ENCODE measurements at places on chromosomes 11 and 22.

DNA sequence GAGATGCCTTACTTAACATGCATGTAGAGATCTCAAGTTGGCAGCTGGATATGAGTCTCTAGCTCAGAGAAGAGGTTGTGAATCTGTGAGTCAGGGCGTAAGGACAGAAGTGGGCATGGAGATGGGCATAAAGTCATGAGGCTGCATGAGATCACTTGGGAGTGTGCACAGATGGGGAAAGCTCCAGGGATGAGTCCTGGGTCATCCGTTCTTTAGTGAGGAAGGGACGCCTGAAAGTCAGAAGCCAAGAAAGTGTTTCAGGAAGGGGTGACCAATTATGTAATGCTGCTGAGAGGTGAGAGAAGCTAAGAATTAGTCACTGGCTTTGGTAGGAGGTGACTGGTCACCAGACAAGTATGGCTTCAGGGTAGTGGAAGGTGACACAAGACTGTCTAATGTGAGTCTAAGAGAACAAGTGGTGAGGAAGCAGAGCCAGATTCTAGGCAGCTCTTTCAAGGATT, 6.7 kb downstream of the ACP2 start:
- no peak for DNase-seq

DNA sequence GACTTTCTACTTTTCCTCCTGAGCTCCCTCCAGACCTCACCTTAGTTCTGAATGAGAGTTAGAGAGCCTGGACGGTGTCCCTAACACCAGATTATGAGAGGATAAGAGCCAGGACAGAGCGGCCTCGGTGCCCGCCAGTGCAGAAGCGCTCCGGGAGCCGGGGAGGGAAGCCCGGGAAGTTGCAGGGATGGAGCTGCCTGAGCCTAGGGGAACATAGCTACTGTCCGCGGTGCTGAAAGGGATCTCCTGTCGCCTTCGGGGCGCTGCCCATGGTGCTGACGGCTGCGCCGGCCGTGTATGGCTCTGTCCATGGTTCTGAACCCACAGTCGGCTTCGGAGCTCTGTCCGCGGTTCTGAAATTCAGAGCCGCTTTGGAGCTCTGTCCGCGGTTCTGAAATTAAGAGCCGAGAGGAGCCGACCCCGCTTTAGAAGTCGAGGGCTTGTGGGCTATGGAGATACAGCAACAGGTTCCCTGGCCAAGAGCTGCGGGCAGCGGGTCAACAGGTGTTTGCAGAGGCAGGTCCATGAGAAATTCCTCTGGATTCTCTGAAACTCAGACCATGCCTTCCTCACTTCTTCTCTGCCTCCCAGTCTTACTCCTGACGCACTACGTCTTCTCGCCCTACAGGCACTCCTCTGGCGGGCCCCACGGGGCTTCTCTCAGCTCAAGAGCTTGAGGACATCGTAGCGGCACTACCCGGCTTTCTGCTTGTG, 814 bp downstream of the NPAS4 start:
- peak; percentile 97 for DNase-seq

GRCh38 chr11:123188508-123189165, 6.4 kb downstream of the CLMP start:
- DNase-seq, result no peak

DNA sequence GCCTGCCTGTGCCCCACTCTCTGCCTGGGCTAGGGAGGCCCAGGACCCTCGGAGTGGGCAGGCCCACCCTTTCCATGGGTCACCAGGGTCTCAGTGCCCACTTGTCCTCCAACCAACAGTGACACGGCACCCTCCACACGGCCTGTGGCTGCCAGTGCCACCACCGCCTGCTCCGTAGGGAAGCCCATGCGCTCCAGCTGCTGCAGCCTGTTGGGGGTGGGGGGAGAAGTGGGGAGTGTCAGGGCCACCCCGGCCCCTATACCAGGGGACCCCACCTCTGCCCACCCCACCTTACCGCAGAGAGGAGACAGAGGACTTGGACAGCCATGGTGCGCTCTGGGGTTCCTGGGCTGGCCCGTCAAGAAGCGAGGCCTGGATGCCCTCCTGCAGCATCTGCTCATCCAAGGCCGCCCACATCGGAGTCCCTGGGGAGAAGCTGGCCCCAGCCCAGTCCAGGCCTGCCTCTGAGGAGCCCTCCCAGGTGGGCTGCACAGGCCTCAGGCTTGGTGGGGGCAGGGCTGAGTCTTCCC, 7.7 kb downstream of the RHBDD3 start:
- no peak for DNase-seq

DNA sequence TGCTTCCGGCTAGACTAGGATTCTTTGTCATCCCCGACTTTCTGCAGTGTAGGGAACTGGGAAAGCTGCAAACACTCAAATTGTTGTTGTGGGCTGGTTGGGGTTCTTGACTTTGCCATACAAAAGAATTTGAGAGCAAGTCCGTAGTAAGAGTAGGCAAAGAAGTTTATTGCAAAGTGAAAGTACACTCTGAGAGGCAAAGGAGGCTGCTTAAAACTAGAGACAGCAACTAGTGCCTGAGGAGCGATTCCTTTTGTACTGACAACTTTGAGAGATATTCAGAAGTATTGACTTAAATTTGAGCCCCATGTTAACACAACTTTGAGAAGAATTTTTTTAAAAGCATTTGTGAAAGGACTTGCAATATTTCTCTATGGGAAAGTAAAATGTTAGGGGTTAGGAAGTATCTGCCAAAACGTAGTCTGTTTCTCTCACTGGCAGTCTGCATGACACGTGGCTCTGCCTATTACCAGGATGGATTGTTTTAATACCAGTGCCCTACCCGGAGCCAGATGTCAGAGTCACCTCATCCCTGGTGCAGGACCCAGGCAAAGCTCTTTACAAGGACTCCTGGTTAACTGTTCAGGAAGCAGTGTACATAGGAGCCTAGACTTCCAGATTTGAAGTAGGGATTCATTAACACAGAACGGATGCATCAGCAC, 85.0 kb upstream of the CLPB start:
- DNase-seq, result no peak

- no peak for DNase-seq
Measured at GRCh38 chr11:125257190-125257579, 92.6 kb downstream of the PKNOX2 start.

GRCh38 chr11:46382646-46383403, 1.4 kb downstream of the MDK start:
- peak; percentile 47 for DNase-seq

DNA sequence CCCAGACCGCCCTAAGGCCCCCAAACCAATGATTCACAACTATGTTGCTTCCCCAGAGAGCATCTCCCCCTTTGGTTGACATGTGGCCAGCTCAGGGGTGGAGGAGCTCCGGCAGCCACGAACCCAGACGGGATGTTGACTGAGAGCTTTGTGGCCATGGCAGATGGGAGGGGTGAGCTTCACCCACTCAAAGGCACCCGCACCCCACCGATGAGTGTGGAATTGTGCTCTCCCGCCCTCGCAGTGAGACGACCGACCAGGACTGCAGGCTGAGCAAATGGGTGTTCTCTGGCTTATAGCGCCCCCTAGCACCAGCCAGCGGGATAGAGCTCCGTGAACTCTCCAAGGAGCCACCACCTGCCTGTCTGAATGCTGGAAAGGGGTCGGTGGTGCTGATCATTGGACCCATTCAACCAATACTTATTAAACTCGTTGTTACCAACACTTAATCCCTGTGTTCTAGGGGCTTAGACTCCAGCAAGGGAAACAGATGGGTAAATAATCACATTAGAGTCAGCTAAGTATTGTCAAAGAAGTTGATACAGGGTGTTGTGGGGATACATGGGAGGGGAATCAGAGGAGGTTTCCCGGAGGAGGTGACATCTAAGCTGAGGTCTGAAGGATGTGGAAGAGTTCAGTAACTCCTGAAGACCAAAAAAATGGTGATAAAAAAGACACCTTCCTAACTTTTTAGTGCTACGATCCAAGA, 4.5 kb upstream of the TIMP3 start:
- DNase-seq, result peak; percentile 77

- no peak for DNase-seq
Measured at GRCh38 chr11:123055191-123055901, 6.6 kb downstream of the HSPA8 start.

- DNase-seq, result peak; percentile 38
Measured at GRCh38 chr11:125123947-125124617, 12.7 kb upstream of the TMEM218 start.

DNA sequence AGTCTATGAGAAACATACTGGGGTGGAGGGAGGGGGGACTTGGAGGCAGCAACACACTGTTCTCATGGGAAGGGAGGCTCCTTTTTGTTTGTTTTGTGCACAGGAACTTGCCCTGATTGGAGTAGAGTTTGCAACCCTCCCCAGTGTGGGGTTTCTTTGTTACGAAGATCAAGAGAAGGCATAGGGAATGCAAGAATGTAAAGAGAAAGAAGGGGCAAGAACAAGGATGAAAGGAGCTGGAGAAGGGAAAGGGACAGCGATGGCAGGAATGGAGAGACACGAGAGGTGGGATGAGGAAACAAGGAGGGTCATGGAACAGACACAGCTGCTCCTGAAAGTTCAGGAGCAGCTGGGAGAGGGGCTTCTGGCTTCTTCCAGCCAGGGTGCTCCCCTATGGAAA, 611.7 kb downstream of the NTM start:
- DNase-seq, result no peak

GRCh38 chr11:11620173-11620920, 1.5 kb downstream of the GALNT18 start:
- DNase-seq, result peak; percentile 66

- no peak for DNase-seq
Measured at GRCh38 chr22:36334081-36334820, 53.5 kb downstream of the MYH9 start.

DNA sequence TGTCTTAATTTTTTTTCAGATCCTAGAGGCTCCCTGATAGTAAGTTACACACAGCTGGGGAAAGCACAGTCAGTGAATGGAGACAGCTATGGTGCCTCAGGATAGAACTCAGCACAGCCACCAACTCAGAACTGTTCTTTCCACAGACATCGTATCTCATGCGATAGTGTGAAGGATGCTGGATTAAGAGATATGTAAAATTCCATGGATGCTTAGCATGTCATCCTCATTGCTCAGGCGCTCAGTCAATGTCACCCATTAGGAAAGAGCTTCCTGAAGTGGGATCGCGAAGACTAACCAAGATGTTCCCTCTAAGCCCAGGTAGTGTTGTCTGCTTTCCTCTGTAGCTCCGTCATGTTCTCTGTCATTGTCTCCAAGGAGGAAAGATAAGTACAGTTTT, 1000.4 kb downstream of the OPCML start:
- no peak for DNase-seq

GRCh38 chr11:8251616-8252295, 11.9 kb downstream of the LMO1 start:
- no peak for DNase-seq

DNA sequence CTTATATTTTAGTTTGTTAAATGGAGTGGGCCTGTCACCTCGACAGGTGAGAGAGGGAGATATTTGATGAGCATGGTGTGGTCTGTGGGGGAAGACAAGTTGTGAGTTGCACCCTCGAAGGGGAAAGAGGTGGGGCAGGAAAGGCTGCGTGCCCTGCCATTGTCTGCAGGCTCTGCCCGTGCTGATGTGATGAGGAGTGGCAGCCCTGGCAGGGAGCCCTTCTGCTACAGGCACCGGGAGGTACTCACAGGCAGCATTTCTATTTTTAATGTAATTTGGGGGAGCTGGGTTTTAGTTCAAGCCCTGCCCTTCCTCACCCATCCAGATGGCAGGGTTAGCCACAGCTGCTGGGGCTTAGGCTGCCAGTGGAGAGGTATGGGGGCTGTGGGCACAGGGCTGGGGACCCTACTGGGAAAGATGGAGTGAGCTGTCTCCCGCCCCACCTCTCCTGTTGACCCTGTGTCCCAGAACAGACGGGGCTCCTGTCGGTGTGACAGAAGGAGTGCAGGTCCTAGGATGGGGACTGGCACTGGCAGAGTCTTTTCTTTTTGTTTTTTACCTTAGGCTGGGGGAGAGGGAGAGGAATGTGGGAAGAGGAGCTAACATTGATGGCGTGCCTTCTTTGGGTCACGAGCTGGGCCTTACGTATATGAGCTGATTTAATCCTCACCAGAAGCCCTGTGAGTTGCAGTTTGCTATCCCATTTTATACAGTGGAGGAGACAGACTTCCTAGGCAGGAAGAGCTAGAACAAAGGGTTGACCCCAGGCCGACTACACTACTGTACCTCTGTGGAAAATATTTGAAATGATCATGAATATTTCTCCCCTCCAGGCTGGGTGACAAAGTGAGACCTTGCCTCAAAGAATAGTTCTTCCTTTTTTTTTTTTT, 51.6 kb downstream of the CEP164 start:
- DNase-seq, result no peak

DNA sequence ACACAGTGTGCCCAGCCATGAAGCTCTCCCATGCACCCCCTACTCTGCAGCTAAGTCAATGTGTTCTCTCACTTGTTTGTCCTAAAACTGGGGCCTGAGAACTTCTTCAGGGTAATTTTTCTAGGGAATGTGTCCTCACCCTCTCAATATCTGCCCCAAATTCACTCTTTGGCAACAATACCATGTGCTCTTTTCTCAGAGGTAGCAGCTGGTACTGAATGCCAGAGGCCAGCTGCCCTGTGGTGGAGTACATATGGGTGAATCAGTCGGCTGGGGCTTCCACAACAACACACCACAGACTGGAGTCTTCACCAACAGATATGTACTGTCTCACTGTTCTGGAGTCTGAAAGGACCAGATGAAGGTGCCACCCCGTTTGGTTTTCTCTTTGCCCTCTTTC, 97.7 kb upstream of the TOP3B start:
- DNase-seq, result no peak

- peak; percentile 21 for DNase-seq
Measured at GRCh38 chr11:36361901-36362391, 65.9 kb downstream of the PRR5L start.

DNA sequence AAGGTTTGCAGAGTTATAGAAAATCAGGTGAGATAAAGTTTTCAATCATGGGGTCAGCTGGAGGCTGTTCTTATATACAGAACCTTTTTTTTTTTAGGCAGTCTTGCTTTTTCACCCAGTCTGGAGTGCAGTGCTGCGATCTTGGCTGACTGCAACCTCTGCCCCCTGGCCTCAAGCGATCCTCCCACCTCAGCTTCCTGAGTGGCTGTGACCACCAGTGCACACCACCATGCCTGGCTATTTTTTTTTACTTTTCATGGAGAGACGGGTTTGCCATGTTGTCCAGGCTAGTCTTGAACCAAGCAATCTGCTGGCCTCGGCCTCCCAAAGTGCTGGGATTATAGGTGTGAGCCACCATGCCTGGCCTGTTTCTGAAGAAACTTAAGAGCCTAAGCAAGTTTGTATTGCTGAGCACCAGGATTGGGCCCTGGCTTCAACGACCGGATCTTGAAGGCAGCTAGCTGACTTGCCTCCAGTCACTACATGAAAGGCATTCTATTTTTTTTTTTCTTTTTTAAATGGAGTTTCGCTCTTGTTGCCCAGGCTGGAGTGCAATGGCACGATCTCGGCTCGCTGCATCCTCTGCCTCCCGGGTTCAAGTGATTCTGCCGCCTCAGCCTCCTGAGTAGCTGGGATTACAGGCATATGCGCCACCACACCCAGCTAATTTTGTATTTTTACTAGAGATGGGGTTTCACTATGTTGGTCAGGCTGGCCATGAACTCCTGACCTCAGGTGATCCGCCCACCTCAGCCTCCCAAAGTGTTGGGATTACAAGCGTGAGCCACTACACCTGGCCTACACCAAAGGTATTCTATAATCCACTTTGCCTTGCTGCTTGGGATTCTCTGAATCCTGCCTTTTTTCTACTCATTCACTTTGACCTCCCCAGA, 7.6 kb downstream of the XBP1 start:
- DNase-seq, result no peak

GRCh38 chr22:45438336-45438735, 24.8 kb downstream of the RIBC2 start:
- DNase-seq, result no peak

- no peak for DNase-seq
Measured at GRCh38 chr22:36636916-36637315, 66.6 kb downstream of the CACNG2 start.

GRCh38 chr11:70498171-70498571, 99.8 kb downstream of the CTTN start:
- no peak for DNase-seq
